ENCODE measurements at places on chromosomes 7 and 10.

DNA sequence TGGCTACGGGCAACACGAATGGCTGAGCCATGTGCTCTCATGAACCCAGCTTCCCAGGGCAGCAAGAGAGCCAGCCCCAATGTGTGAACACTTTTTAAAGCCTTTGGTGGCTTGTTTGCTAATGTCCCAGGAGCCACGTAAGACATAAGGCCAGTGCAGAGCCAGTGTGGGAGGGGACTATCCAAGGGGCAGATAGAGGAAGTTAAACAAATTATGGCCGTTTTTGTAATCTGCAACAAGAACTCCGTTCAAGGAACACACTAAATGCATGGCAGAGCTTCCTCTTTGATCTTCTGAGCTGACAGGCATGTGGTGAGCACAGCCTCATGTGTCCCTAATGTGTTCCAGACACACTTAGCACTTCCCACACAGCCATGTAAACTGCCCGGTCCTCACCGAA is 133.3 kb downstream of the TEX36 start:
- DNase-seq = no peak

DNA sequence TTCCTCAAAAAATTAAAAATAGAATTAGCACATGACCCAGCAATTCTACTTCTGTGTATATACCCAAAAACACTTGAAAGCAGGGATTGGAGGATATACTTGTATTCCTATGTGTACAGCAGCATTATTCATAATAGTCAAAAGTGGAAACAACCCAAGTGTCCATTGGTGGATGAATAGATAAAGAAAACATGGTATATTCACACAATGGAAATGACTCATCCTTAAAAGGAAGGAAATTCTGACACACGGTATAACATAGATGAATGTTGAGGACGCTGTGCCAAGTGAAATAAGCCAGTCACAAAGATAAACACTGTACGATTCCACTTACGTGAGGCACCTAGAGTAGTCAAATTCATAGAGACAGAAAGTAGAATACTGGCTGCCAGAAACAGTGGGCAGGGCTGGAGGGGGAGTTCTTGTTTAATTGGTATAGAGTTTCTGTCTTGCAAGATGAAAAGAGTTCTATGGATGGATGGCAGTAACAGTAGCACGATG is 26.6 kb upstream of the KAT6B start:
- DNase-seq = no peak

DNA sequence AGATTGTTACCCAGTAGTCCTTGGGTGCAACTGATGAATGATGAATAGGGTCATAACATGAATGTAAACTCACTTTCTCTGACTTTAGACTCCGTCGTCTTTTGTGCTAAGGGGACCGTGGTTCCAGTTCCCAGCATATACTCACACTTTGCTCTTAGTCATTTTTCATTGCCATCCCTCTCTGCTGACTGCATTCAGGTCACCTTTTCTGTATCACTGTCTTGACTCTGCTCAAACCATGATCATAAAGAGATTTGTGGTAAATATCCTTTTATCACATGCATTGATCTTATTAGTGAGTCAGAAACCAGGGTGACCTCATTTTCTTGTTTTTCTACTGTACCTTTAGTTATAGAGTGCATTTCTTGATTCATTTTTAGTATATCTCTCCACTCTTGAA is 141.1 kb upstream of the AGR3 start:
- DNase-seq = no peak

GRCh38 chr10:61189912-61190311 is 245.9 kb upstream of the RHOBTB1 start:
- DNase-seq = no peak

DNA sequence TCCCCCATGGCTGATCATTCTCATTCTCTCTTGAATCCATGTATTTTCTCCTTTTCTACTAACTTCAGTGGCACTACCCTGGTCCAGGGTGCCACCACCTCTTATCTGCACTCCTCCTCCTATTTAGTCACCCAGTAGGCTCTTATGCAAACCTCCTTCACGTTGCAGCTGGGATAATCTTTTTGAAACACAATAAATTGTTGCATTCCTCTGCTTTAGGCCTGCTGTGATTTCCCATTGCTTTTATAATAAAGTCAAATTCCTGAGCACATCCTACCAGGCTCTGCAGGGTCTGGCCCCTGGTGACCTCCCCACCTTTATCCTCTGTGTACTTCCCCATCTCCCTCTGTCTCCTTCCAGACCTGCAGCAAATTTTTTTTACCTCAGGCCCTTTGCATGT is 112.7 kb upstream of the KIAA1217 start:
- DNase-seq = no peak

DNA sequence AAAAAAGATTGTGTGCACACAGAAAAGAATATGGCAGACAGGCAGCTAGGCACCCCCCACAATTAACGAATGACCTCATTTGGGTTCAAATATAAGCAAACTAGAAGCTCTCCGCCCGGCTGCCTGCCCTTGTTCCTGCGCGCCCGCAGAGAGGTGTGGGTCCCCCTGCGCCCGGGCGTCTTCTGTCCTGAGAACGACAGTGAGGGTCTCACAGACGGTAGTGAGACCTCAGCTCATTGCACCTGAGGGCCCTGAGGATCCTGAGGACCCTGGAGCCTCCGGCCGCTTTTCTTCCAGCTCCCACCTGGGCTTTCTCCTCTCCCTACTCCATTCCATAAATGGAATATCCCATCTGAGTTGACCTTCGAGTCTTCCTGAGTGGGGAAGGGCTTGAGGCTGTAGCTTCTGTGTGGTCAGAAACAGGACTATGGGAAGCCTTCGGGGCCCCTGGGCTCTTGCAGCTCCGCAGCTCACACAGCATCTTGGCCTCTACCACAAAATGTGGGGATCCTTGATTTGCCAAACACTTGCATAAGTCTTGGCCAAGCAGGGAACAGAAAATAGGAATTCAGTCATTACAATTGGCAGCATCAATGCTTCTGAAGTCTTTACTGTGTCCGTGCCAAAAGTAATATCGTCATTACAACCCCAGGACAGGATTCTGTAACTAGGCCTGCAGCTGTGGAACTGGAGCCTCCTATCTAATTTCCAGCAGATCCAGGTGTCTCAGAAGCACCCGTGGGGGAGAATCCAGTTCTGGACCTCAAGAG is 43.8 kb downstream of the JAKMIP3 start:
- no peak for DNase-seq

DNA sequence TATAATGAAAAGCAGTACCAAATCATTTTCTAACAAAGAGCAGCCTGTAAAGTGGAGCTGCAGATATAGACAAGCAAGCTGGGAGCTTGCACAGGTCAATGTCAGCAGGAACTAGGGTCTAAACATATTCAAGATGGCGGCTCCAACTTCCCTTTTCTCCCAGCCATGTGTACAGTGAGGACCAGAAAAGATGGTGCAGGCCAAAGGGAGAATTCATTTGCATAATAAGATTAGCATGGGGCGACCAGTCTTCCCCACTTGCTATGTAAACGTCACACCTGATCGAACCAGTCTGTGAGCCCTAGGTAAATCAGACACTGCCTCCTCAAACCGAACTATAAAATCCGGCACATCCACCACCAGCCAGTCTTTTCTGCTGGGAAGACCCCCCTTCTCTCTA is 4.4 kb upstream of the RAPGEF5 start:
- no peak for DNase-seq

- no peak for DNase-seq
These were observed 28.3 kb upstream of the AFAP1L2 start for GRCh38 chr10:114432566-114433093.

DNA sequence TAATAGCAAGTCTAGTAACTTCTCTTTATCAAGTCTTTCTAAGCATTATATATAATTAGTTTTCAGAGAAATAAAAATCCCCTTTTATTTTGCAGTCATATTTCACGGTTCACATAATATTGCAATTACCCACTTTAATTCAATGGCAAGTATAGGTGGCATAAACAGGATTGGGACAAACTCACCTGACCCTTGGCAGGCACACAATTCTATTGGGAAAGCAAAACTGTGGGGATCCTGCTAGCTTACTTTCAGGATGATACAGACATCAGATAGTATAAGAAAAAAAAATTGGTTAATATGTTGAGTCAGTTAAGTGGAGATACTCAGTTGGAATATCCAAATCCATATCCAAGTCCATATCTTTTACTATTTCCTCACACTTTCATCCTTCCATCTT is 294.8 kb downstream of the SNX13 start:
- no peak for DNase-seq

- DNase-seq = no peak
These were observed 7.6 kb downstream of the SP8 start for GRCh38 chr7:20779041-20779440.

GRCh38 chr10:78059906-78060702 is 26.4 kb downstream of the RPS24 start:
- no peak for DNase-seq

DNA sequence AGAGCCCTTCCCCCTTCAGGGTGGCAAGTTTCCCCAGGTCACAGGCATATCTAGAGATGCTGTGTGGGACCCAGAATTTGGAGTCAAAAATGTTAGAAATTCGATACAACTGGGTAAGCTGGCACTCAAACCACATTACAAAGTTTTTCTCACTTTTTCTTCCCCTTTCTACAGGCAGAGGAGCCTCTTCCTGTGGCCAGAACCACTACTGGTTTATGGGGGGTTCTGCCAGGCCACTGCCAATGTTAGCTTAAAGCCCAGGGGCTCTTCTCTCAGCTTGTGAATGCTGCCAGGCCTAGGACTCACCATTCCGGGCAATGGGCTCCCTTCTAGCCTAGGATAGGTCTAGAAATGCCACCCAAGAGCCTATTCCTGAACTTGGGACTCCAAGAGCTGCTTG is 617.9 kb upstream of the PHF14 start:
- no peak for DNase-seq

DNA sequence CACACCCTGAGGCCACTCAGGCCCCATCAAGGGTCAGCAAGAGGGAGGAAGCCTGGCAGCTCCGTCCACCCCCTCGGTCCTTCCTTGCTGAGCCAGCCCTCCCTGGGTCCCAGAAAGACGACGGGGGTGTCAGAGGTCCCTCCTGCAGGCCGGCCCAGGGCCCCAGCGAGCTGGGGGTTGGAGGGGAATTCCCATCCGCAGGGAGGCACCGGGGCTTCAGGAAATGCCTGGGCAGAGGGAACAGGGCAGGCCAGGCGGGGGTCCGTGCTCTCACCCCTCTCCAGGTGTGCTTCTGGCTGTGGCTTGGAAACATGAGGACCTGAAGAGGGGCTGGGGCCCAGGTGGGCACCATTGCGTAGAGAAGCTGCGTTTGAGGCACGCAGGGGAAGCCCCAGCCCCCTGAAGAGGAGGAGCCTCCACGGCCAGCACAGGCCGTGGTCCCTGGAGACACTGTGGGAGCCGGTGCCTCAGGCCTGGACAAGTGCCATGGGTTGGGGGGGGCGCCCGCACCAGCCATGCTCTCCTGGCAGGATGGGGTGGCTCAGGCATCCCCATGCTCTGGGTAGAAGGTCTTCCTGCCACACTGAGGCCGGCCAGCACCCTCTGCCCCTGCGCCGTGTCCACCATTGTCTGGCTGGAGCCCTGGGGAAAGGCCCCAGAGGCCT is 66.7 kb downstream of the PDGFA start:
- no peak for DNase-seq

DNA sequence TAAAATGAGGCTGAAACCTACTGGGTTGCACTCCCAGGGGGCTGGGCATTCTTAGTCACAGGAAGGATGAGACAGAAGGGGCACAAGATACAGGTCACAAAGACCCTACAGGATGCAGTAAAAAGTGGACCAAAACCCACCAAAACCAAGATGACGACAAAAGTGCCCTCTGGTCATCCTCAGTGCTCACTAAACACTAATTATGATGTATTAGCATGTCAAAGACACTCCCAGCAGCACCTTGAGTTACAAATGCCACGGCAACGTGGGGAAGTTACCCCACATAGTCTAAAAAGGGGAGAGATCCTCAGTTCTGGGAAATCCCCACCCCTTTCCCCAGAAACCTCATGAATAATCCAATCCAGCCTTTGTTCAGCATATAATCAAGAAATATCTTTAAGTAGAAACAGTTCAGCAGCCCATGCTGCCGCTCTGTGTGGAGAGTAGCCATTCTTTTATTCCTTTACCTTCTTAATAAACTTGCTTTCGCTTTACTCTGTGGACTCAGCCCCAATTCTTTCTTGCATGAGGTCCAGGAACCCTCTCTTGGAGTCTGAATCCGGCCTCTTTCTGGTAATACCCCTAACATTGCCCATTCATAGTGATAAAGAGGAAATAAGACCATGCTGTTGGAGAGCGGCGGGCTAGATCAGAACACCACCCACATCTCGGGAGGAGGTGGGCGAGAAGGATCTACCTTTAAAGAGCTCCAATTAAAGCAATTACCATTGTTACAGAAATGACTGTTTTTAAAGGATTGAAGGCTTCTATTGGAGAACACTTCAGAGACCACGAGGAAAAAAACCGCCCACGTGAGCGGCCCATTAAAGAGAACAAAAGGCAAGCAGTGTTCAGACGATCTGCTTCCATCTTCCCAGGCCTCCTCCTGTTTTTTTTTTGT is 170.9 kb downstream of the USP6NL start:
- no peak for DNase-seq

- no peak for DNase-seq
These were observed 373.3 kb upstream of the PRKCQ start for GRCh38 chr10:6953271-6953801.

DNA sequence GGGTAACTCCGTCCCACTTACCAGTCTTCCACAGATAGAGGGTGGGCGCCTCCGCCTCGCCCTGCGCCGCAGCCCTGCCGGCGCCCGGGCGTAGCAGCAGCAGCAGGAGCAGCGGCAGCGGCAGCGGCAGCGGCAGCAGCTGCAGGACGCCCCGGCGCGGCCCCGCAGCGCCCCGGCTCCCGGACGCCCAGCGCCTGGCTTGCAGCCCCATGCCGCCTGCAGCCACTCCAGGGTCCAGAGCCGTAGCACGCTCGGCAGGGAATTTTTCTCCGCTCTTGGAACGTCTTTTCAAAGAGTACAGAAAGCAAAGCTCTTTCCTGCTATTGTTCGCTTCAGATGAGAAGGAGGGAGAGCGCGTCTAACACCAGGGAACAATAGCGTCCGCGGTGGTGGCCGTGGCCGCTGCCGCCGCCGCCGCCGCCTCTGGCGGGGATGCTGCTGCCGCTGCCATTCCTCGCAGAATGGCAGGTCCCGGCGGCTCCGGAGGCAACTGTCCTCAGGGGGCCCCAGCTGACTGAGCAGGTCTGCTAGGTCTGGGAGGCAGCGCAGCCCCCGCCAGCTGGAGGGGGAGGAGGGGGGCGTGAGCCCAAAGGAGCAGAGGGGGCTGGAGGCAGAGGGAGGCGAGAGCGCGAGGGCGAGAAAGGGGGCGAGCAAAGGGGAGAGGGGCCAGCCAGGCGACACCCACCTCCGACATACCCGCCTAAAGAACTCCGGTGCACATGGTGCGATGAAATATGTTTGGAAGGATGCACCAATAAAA is at the start of gene THSD7A:
Gene THSD7A, minus strand, starts transcription at position 463 of the 760 bp plus-strand sequence. Its CDS starts 252 bp downstream, at position 211.
- DNase-seq = peak; percentile 26

DNA sequence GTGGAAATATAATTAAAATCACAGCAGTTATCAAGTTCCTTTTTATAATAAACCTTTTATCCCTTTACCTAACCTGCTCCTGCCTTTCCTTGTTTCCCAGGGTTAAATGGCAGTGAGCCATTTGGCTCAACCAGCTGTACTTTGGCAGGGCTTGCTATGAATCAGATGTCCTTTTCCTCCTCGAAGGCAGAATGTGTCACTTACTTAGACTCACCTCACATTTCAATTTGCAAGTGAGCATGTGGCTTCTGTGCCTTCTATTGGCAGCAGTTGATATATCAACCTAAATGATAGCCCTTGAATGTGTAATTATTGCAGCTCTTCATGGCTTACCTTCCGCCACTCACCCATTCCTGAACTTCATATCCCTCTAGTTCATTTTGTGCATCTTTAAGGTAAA is 301.7 kb downstream of the CSTF2T start:
- no peak for DNase-seq

All from naive thymus-derived CD4-positive, alpha-beta T cell (primary cell).